ENCODE measurements at places on chromosomes 5 and 9. TPM values are rescaled to one million over a fixed set of nuclear protein-coding genes. Genes with fewer than 3 reads are reported as not detected.

- no peak for DNase-seq
These were observed 65.6 kb upstream of the MAP1B start for GRCh38 chr5:72041654-72042053.

- DNase-seq = no peak
These were observed 54.7 kb downstream of the ANGPTL2 start for GRCh38 chr9:127067603-127068220.

- DNase-seq = peak; percentile 6
These were observed 69.3 kb downstream of the ANKRD31 start for GRCh38 chr5:75167345-75167744.

GRCh38 chr9:93955111-93955980 lies at the start of gene BARX1:
Gene BARX1 (minus strand): TSS chr9:93955355. CDS start chr9:93955146, 209 bp downstream.
- no peak for DNase-seq

- DNase-seq = no peak
These were observed 259.4 kb upstream of the VLDLR start for GRCh38 chr9:2362150-2362549.

GRCh38 chr9:130073373-130073772 lies 19.7 kb downstream of the GPR107 start:
- DNase-seq = no peak

GRCh38 chr5:65924366-65925043 lies 1.9 kb upstream of the ERBIN start:
- DNase-seq = no peak

GRCh38 chr9:79719989-79720388 lies 148.2 kb downstream of the TLE4 start:
- DNase-seq = no peak

The PRPF4 gene
- 16.9 TPM for total RNA-seq

The PCDH1 gene
- 32.1 TPM for total RNA-seq

The DRD1 gene
- not detected for total RNA-seq

The ACOT12 gene
- total RNA-seq = not detected

The HRCT1 gene
- not detected for total RNA-seq

The TUSC1 gene
- 0.18 TPM for total RNA-seq

The SLC4A9 gene
- total RNA-seq = not detected

All from natural killer cell (primary cell).